NCI-H1694 treated with DMSO at 0.1 percent for 48 hours (cell line): ENCODE measurements at places on chromosomes 12 and 14.

DNA sequence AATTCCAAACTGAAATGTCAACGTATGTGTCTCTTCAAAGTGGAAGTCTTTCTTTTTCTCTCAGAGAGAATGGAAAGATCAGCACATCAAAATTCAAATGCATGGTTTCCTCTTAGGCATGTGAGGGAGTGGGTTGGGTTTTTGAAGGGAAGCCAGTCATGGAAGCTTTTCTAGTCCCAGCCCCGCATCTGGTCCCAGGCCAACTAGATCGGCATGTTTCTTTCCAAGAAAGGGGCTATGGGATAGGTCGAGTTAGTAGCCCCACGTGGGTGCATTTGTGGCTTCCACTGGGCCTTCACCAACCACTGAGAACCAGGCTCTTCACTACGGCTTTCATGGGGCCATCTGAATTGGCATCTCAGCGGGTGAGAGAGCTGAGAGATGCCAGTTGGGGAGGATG is 6.6 kb downstream of the C1S start:
- no peak for DNase-seq

GRCh38 chr14:104652386-104652785 is 37.0 kb upstream of the INF2 start:
- DNase-seq: no peak

DNA sequence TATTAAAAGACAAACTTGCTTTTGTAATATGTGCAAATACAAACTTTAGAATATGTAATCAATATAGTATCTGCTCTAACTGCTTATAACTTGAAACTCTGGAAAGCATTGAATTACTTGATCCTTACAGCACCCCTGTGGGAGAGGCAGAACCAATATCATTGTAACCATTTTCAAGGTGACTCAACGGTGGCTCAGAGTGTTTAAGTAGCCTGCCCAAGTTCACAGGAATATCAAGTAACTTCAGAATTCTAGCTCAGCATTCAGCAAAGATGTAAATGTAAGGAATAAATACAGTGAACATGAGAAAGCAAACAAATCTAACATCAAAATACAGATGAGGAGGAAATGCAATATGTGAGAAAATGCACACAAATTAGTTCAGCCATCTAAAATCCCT is 264.6 kb downstream of the NELL2 start:
- no peak for DNase-seq

DNA sequence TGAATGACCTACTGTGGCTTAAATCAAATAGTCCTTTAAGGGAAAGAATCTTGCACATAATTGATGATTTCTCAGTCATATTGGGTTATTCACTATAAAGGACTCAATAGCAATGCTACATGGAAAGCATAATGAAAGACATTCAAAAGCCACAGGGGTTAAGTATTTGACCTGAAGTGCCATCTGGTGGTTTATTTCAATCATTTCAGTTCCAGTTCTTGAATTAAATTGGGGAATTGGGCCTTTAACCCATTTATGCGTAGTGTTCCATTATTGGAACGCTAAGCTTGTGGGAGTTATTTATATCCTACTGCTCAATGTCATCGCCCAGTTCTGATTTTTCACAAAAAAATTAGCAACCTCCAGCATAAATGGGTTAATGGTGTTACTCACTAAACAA is 41.3 kb upstream of the C12orf71 start:
- no peak for DNase-seq

GRCh38 chr12:121595520-121595919 is 14.7 kb upstream of the KDM2B start:
- DNase-seq: no peak

DNA sequence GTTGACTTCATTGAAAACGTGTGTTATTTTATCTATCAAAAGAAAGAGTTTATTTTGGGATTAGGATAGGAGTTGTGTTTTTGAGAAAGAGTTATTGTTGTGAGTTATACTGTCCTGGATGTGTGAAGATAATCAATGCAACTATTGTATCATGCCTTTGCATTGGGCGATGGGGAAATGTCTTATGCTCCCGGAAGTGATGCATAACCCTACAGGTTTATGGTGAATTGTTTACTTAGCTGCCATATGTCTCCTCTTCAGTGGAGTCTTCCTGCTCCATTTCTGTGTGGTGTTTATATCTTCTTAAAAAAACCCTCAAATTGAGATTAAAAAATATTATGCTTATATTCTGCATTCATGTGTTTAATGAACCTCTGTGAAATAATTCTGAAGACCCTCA is 6.5 kb downstream of the PDE3A start:
- DNase-seq: no peak

GRCh38 chr12:105025890-105026289 is 39.8 kb downstream of the NOPCHAP1 start:
- DNase-seq: peak; percentile 47

GRCh38 chr14:87278415-87278814 is 714.6 kb downstream of the GALC start:
- no peak for DNase-seq

GRCh38 chr14:32298346-32298745 is 30.8 kb upstream of the AKAP6 start:
- no peak for DNase-seq

DNA sequence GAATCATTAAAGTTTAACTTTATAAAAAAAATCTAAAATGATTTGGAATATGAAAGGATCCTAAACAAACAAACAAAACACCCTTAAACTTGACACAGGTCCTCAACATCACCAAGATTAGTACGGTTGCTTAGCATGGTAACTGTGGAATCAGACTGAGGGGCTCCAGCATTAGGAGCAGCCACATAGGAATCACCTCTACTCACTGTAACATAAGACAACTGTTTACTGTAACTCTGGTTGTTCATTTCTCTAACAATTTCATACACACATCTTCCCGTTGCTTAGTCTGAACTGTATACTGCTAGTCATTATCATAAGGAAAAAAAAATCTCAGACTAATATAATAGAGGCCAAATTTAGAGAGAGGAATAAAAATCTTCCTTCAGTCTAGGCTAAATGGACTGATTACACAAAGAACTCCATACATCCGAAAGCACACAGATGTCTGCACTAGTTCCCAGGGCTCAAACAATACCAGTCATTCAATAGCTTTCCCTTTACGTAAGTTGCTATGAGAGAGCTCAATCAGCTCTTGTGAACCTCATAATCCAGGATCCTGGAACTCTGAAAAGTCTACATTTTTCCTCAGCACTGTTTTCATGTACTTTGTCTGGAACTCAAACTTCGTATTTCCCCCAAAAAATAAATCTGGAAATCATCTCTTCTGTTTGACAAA is 26.0 kb downstream of the LRP6 start:
- no peak for DNase-seq

GRCh38 chr14:104818714-104819161 is 17.8 kb downstream of the ZBTB42 start:
- DNase-seq: no peak

GRCh38 chr14:96095058-96095457 is 55.9 kb downstream of the C14orf132 start:
- DNase-seq: no peak

- no peak for DNase-seq
Observed at GRCh38 chr12:54472494-54473262, 724 bp downstream of the GTSF1 start.

GRCh38 chr14:21087294-21088091 is 11.0 kb downstream of the ZNF219 start:
- DNase-seq: peak; percentile 27
